ENCODE measurements at places on chromosomes 5 and 9.

DNA sequence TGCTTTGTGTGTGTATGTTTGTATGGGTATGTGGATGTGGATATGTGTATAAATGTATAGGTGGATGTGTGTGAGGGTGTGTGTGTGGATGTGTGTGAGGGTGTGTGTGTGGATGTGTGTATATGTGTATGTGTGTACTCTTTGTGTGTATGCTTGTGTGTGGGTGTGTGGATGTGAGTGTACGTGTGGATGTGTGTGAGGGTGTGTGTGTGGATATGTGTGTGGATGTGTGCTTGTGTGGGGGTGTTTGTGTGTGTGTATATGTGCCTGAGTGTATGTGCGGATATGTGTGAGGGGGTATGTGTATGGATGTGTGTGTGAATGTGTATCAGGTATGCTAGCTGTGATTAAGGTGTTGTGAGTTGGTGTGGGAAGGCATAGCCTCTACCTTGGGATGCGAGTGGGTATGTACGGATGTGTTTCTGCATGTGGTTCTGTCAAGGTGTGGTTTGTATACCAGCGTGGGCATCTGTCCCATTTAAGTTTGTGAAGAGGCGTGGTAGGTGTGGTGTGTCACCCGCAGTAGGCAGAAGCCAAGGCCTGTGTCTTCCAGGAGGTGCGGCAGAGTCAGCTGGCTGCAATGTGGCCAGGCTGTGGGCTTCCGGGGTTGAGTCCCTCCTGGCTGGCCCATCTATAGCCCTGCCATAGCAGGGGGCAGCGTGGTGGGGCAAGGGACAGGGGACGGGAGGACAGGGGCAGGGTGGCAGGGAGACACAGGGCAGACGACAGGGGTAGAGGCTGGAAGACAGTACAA is 155.8 kb downstream of the DAB2IP start:
- no peak for DNase-seq

DNA sequence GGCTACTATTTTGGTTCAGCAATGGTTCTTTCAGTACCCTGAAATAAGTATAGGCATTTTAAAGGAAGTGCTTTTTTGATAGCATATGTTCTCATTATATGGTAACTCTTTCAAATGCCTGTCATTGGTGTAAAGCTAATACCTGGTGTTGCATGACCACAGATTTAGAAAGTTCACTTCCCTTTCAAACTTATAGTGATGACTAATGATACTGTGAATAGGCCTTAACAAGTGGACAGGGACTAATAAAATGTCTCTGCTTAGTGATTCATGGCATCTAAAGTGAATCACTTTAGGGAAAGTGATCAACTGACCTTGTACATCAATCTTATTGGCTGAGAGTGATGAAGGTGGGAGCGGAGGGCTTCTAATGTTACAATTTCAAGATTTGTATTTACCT is 21.6 kb downstream of the MRPL22 start:
- DNase-seq, result peak; percentile 95

DNA sequence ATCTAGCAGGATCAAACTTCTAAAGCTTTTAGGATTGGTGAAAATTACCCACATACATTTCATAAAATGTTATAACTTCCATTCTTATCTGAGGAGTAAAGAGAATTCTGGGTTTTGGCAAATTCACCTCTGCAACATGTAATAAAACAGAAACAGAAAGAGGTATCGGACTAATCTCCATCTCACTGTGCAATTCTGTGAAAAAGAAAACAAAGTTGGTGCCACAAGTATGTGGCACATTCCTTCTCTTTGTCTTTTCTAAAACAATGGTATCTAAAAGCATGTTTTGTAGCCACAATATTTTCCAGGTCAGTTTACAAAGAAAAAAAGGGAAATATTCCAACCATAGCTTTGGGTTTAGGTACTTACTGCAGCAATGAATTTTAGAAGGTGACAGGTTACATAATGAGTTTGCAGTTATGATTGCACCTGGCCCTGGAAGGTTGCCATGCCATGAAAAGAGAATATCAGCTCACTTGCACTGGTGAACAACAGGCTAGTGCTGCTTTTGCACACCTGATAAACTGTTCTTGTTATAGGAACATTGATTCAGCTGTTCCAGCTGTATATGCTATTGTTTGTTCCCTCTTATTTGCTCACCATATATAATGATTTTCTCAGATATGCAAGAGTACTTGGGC is 491.3 kb upstream of the MEF2C start:
- DNase-seq, result no peak

DNA sequence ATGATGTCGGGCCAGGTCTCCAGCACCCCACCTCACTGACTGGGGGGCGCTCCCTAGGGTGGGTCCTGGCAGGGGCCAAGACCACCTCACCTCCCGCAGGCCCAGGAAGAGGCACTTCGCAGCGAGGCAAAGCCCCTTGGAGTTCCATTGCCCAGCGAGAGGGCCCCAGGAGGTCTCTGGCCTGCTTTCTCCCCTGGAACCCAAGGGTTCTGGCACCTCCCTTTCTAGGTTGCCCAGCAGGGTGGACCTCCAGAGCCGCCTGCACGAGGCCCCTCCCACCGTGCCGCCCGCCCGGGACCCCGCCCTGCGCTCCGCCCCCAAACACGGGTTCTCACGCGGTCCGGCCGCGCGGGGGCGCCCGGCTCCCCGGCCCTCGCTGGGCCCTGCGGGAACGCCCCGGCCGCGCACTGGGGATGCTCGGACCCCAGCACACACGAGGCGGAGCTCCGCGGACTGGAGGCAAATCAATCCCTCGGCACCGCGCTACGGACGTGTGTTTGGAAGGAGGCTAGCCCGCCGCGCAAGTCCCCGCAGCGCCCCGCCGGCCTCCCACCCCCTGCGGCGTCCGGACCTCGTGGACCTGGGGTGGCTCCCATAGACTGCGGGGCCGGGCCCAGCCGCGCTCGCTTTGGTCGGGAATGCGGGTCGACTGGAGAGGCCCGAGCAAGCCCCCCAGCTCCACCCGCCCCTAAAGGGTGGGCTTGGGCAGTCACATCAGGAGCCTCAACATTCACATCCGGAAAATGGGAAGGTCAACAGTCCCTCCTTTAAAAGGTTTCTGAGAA is 99.5 kb upstream of the LMX1B start:
- no peak for DNase-seq

DNA sequence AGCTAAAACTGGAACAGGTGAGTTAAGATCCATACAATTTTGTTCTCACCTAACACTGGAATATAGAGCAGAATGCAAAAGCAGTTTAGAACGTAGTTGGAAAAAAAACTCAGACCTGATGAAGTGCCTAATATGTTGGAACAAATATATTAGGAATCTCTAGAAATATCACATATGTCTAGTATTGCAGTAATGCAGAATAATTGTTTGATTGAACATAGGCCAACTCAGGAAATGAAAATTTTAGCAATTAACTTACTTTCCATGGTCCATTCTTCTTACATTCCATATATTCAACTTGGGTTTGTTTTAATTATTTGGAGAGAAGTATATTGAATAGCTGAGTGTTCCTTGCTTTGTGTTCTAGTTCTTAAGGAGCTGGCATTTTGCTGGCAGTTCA is 111.8 kb upstream of the ADAMTSL1 start:
- DNase-seq, result no peak
